Caki2 (cell line): ENCODE measurements at places on chromosomes 13 and 19. TPM values are rescaled to one million over a fixed set of nuclear protein-coding genes. Genes with fewer than 3 reads are reported as not detected.
A peak's percentile ranks its signal among the peaks of the same experiment; 100 is the strongest.

- DNase-seq: peak; percentile 39
These were observed 52.0 kb upstream of the ARGLU1 start for GRCh38 chr13:106619688-106620555.

GRCh38 chr19:41225238-41226052, 6.4 kb downstream of the AXL start:
- DNase-seq: peak; percentile 100

DNA sequence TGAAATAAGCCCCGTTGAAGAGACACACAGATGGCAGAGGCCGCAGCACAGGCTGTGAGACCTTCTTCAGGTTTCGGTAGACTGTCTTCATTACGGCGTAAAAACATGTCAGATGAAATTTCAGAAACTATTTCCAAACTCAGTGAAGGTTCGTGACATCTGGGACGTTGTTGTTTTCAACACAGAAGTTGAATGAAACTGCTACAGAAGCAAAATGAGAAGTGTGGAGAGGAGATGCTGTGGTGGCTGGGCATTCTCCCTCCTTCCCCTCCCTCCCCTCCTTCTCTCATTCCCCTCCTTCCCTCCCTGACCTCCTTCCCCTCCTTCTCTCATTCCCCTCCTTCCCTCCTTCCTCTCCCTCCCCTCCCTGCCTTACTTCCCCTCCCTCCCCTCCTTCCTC, 113.6 kb downstream of the ATP11A start:
- DNase-seq: no peak

DNA sequence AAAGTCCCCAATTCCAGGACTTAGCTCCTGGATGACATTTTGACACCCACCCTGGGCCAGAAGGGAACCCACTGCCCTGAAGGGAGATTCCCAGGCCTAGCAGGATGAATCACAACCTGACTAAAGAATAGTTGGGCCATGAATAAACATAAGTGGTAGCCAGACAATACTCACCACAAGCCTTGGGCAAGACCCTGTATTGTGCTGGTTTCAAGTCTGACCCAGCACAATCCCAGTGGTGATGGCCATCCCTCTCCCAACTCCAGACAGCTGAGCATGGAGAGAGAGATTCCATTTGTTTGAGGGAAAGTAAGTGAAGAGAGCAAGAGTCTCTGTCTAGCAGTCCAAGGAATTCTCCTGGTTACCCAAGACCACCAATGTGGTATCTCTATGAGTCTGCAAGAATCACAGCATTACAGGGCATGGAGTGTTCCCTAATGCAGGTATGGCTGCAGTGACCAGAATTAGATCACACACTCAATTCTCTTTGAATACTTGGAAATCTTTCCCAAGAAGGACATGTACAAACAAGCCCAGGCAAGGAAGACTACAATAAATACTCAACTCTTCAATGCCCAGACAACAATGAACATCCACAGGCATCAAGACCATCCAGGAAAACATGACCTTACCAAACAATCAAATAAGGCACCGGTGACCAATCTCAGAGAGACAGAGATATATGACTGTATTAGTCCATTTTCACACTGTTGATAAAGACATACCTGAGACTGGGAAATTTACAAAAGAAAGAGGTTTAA, 158.0 kb downstream of the VWA8 start:
- DNase-seq: no peak

DNA sequence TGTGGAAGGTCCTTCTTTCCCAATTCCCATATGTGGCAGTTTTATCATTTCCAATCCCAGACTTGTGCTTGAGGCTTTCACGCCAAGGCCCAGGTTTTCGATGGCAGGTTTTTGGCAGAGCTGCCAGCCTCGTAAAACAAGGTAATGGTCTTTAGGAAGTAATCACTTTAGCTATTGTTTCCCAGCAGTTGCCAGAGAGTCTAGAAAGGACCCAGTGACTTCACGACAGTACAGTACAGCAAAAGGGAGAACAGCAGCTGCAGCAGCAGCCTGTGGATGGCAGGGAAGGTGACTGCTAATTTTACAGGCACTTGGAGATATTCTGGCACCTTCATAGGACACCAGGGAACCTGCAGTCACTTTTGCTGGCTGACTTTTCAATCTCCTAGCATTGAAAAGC, 291.6 kb upstream of the MAB21L1 start:
- no peak for DNase-seq

GRCh38 chr19:30677702-30678101, 305.5 kb downstream of the ZNF536 start:
- no peak for DNase-seq

Gene CEACAM8
- not detected in 2 replicates for total RNA-seq

Gene HSD11B1L
- total RNA-seq: 2.6 and 12.1 TPM in 2 replicates

Gene IGLON5
- total RNA-seq: not detected in 2 replicates
